BE2C (cell line): ENCODE measurements at places on chromosomes 7 and 10.

- DNase-seq, result no peak
Measured at GRCh38 chr7:150953061-150953997, 24.8 kb downstream of the KCNH2 start.

DNA sequence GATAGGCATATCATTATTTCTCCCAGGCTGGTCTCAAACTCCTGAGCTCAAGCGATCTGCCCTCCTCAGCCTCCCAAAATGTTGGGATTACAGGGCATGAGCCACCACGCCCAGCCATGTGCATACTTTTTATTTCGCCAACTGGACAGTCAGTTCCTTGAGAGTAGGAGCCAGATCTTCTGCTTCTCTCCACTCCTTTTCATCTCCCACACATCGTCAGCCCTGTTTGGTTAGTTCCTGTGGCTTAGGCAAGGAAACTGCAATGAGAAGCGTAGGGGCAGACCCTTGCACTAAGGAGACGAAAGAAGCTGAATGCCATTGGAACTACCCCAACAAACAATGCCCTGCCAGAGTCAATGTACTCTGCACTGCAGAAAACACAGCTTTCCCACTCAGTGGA, 178.2 kb downstream of the TRIL start:
- DNase-seq, result no peak

DNA sequence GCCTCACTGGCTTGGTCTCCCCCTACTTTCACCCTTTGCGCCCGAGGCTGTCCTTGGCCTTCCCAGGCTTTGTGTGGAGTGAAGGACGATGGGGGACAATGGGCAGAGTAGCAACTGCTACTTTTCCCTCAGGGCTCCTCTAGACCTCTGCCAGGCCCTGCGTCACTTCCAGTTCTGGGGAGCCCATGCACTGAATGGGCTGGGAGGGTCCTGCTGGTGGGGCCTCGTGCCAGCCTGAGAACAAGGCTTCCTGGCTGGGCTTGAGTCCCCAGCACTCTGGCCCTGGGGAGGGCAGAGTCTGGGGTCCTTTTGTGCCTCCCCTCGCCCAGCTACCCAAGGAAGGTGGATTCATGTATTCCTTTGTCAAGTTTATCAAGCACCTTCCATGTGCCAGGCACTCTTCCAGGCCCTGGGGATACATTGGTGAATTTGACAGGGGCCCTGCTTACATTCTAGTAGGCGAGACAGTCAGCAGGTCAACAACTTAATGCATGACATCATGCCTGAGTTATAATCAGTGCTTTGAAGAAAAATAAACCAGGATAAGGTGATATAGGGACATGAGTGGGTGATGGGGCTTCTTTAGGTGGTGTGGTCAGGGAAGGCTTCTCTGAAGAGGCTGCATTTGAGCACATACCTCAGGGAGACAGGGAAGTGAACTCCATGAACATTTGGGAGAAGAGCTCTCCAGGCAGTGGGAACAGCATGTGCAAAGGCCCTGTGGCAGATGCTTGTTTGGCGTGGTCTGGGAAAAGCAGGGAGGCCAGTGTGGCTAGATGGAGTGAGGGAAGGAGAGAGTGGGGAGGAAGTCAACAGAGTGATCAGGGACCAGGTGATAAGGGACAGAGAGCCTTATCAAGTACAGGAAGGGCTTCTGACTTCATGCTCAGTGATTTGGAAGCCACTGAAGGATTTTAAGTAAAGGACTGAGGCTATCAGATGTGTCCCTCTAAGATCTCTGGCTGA, 14.1 kb downstream of the ZMIZ1 start:
- no peak for DNase-seq

GRCh38 chr10:49610458-49611165, 502 bp downstream of the SLC18A3 start:
- no peak for DNase-seq

- DNase-seq, result no peak
Measured at GRCh38 chr7:105924945-105925344, 38.1 kb upstream of the CDHR3 start.

GRCh38 chr7:138460176-138460648, at the start of gene TRIM24:
TSS of gene TRIM24 (plus strand) at chr7:138460259. CDS start at chr7:138460549, 290 bp downstream.
- DNase-seq, result peak; percentile 98

- no peak for DNase-seq
Measured at GRCh38 chr7:12196386-12196785, 14.7 kb upstream of the TMEM106B start.

GRCh38 chr7:40230101-40230500, 95.3 kb downstream of the SUGCT start:
- no peak for DNase-seq

GRCh38 chr10:74842301-74842954, 16.0 kb downstream of the KAT6B start:
- DNase-seq, result no peak

- DNase-seq, result no peak
Measured at GRCh38 chr10:74333174-74333573, 182.2 kb downstream of the ADK start.

DNA sequence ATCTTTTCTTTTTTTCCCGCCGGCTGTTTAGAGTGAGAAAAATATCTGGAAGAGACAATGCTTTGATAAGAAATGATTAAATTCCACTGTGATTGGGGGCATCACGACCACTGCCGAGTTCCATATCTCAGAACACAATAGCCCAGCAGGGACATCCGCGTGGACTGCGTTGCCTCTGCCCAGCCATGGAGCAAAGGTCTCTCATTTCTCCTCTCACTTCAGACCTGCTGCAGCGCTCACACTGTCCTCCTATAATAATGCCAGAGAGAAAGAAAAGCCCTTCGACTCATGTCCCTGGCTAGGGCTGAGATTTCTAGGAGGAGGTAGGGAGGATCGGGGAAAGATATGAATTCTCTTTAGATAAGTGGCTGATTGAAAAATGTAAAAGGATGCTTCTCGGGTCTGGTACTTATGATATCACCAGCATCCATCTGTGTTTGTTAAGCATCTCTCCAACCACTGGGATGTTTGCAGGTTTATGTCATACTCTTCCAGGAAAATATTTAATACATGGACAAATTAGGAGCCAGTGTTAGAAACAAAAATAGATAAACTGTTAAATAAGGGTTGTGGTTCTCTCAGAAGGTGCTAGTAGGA, 472.9 kb upstream of the AKR1E2 start:
- no peak for DNase-seq

DNA sequence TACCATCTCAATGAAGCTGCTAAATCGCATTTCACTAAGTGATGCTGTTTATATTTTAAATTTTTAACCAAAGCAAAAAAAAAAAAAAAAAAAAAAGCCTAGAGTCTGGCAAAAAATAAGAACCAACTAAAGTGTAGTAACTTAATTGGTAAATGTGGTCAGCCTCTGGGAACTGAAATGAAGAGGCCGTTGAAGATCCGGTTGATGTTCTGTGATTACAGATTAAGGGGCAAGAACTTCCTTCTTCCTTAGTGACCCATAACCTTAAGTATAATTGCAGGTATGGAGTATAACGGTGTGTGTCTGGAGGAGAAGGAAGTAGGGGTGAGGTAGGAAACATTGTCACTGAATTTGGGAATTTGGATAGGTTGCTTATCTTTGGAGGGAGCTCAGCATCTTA, 7.7 kb upstream of the SRGN start:
- DNase-seq, result no peak

GRCh38 chr7:24907311-24907886, 72.6 kb downstream of the OSBPL3 start:
- DNase-seq, result no peak

GRCh38 chr10:96359616-96360015, 814 bp upstream of the OPALIN start:
- DNase-seq, result no peak

GRCh38 chr7:115227473-115228235, 305.8 kb downstream of the MDFIC start:
- no peak for DNase-seq

DNA sequence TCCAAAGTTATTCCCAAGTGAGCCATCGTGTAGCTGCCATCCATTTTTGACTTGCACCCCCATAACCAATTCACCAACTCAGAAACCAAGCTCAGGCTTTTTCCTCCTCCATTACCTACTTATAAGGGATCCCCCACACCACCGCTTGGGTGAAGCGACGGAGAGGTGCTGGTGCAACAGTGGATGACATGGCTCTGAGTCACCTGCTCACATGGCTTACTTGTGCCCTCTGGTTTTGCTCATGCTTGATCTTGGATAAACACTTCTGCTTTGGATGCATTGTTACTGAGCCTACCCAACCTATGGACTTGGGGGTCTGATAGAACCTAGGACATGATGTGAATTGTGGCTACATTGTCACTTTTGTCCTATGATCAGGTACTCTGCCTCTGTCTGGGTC, 12.0 kb upstream of the AKR1B1 start:
- DNase-seq, result no peak

- no peak for DNase-seq
Measured at GRCh38 chr7:92403760-92404074, 43.6 kb upstream of the GATAD1 start.

- peak; percentile 77 for DNase-seq
Measured at GRCh38 chr10:100872034-100872791, 40.5 kb upstream of the SLF2 start.

- DNase-seq, result no peak
Measured at GRCh38 chr7:75045881-75046280, 27.7 kb downstream of the RCC1L start.

- DNase-seq, result no peak
Measured at GRCh38 chr10:31353574-31353973, 34.6 kb downstream of the ZEB1 start.

DNA sequence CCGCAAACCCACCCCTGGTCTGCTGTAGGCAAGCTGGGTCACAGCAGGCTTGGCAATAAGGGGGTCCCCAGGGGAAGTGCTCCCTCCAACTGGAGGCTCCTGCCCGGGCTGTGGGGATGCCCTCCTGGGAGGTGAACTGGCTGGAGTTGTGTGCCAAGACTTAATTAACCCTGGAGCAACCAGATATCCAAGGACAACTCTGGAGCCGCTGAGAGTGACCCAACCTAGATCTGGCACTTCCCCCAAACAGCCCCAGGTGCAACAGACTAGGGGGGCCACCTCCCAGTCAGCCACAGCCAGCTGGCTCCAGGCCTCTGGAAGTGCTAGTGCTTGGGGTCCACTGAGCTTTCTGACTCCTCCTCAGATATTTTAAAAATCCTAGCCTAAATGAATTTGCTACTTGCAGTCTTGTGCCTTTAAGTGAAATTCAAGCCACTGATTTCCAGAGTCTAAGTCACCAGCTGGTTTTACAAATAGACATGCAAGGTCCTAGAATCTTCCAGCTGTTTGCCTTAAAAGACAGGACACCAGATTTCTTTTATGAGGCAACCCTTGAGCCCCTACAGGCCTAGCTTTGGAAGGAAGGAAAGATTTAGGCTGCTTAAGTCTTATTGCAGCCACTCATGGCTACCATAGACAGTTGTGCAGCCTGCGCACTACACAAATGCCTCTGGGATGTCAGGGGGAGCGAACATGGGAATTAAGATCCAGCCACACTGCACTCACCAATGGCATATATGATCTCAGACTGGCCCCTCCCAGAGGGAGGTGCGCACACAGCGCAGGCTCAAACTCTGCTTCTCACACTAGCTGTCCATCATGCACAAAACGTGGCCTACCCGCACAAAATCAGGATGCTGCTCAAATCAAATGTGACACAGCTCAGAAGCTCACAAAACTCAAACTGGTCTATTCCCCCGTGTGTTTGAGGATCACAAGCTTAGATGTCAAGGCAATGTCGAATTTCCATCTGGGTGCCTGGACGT, 42.6 kb upstream of the MYL10 start:
- DNase-seq, result peak; percentile 43

DNA sequence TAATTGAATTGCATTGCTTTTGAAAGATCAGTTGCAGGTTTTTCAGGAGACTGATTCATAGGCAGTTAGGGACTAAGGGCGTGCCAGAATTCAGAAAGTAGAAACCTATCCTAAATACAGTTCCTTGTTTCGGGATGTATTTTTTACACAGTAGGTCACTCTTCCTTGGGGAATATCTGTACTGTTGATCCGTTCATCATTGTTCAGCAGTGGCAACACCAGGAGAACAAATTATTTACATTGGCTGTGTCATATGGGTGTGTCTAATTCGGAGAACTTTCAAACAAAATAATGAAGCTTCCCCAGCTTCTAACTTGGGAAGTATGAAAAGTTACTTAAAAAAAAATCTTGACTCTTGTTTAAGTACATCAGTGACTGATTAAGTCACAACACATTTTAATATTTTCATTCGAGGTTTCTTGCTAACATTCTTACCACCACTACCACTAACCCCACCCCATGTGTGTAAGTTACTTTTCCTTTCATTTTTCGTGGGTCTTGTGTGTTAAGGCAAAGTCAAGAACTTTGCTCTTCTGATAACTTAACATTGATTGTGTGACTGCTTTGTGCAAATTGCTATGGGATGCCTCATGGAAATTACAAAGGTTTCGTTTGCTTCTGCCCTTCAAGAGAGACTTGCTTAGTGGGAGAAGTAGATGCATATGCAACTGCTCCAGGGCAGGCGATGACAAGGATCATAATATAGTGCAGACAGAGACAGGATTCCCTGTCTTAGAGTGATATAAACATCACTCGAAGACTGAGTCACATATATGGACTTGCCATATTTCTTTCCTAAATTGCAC, 43.8 kb upstream of the RPA3 start:
- peak; percentile 33 for DNase-seq

- no peak for DNase-seq
Measured at GRCh38 chr7:41319581-41319980, 383.3 kb downstream of the INHBA start.

DNA sequence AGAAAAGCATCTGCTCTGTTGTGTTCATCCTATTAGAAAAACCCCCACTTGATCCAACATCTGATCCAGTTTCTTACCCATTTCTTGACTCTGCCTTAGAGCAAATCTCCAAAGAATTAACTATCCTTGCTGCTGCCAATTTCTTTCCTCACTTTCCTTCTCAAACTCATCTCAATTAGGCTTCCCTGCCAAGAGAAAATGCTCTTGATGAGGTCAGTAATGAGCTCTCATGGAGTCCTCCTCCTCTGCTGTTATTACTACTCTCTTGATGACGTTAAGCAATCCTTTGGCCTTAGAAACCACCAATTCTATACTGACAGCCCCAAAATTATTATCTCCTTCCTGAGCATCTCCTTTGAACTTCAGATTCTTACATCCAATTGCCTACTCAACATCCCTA, 162.0 kb upstream of the FAM13C start:
- no peak for DNase-seq

DNA sequence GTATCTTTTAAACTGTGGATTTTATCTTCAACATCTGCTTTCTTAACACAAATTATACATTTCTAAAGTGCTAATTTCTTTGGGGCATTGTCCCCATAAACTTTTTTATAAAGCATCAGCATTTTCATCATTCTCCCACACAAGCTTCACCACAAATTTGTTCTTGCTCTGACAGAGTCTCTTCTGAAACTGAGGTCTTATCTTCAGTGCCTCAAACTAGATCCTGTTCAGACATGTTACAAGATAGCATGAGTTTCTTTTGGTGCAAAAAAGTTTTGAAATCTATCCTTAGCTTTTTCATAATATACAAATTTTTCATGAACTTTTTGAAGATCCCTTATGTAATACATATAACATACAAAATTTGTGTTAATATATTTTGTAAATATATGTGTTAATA, 346.6 kb downstream of the IPMK start:
- no peak for DNase-seq

GRCh38 chr10:62818426-62819011, 2.4 kb upstream of the EGR2 start:
- DNase-seq, result peak; percentile 15

- DNase-seq, result no peak
Measured at GRCh38 chr7:156895024-156895780, 2.2 kb upstream of the LMBR1 start.
